SJSA1 (cell line): ENCODE measurements at places on chromosomes 2 and 18. TPM values are rescaled to one million over a fixed set of nuclear protein-coding genes. Genes with fewer than 3 reads are reported as not detected.
A peak's percentile ranks its signal among the peaks of the same experiment; 100 is the strongest.

Gene C2orf81
- total RNA-seq, result 0.34 and 1.3 TPM in 2 replicates

Gene CEP192
- 35.9 and 37.2 TPM in 2 replicates for total RNA-seq

Gene SLC19A3
- not detected in 2 replicates for total RNA-seq

Gene KCNG2
- not detected in 2 replicates for total RNA-seq

- no peaks in the 10 kb centered on the region for H3K36me3 ChIP-seq
- H3K27ac ChIP-seq, result no peak overlapping the region; the same call in 1 of the 2 replicates
- H3K4me1 ChIP-seq, result peaks cover 16% of the 10 kb centered on the region
- DNase-seq, result no peak
- no peaks in the 10 kb centered on the region for H3K27me3 ChIP-seq
Measured at GRCh38 chr2:105873281-105873680, 128.6 kb downstream of the NCK2 start.

DNA sequence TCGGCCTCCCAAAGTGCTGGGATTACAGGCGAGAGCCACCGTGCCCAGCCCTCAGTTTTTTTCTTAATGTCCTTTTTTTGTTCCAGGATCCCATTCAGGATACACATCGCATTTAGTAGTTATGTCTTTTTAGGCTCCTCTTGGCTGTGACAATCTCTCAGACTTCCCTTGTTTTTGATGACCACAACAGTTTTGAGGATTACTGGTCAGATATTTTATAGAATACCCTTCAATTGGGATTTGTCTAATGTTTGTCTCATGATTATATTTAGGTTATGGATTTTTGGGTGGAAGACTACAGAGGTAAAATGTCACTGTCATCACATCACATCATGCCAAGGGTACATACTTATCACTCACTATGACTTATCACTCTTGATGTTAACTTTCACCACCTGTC, 46.7 kb downstream of the SCN3A start:
- no peak for DNase-seq
- no peaks in the 10 kb centered on the region for H3K27me3 ChIP-seq
- H3K4me3 ChIP-seq, result no peak overlapping the region
- H3K27ac ChIP-seq, result no peak overlapping the region
- H3K36me3 ChIP-seq, result no peaks in the 10 kb centered on the region

DNA sequence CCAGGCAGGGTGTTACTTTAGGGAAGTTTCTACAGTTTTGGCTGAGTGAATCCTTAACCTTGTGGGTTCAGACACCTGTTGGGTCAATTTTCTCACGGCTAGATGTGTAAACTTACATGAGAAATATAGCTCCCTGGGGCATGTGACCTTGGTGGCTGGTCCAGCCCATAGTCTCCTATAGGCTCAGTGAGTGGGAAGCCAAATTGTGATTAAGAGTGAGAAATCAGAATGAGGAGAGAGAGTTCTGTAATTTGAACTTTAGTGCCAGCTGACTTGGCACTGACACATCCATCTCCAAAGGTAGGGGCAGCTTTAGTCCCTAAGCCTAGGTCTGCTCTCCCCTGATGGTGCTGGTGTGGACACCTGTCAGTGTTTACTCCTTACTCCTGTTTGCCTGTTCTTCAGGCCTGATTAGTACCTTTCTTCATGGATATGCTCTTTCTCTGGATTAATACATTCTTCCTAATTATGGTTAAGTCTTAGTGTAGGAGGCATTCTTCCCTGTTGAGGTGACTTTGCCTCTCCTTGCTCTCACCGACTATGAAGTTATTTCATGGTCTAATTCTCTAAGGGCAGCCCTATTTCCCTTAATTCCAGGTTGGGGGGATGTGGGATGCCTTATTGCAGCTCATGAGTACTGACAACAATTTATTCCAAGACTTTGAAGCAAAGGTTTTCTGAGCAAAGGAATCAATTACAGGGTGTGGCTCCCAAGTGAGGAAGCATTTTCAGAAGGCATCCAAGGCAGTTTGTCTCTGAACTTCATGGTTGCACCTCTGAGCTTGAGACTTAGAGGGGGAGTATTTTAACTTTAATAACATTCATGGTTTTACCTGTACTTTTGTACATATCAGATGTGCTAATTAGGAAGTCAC, 177.3 kb downstream of the DYSF start:
- DNase-seq, result no peak
- H3K4me3 ChIP-seq, result no peak overlapping the region
- no peaks in the 10 kb centered on the region for H3K36me3 ChIP-seq
- peak overlapping the region; percentile 30 for H3K27ac ChIP-seq

DNA sequence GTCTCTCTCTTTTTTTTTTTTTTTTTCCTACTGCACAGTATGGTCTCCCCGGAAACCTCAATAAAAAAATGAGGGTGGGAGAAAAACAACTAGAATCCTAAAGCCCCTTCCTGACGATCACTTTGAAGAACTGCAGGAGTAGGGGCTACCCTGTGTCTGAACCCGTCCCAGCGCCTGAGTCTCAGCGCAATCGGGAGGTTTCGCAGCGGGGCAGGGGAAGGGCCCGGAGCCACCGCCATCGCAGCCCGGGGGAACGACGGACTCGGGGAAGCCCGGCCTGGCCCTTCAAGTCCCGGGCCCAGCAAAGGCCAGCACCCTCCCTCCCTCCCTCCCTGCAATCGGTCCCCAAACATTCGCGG, 411 bp downstream of the NARS1 start:
- H3K4me1 ChIP-seq, result peaks cover 9% of the 10 kb centered on the region
- DNase-seq, result no peak
- H3K27ac ChIP-seq, result peak overlapping the region; percentile 71

DNA sequence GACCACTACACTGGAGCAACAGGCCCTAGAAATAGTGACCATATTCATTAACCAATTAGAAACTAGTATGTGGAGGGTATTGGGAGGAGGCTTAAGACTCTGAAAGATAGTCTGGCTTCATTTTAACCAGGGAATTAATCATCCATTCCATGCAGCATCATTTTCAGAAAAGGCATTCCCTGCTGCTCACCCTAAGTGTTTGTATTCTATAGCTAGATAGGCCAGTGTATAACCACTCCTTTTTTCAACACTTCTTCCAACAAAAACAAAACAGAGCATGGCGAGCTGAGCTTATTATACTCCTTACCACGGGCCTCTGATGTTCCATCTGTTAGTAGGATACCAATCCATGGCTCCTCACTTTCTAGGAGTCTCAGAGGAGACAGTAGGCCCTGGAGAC, 112.0 kb upstream of the PKDCC start:
- peaks cover 95% of the 10 kb centered on the region for H3K4me1 ChIP-seq
- H3K36me3 ChIP-seq, result no peaks in the 10 kb centered on the region
- no peaks in the 10 kb centered on the region for H3K27me3 ChIP-seq

DNA sequence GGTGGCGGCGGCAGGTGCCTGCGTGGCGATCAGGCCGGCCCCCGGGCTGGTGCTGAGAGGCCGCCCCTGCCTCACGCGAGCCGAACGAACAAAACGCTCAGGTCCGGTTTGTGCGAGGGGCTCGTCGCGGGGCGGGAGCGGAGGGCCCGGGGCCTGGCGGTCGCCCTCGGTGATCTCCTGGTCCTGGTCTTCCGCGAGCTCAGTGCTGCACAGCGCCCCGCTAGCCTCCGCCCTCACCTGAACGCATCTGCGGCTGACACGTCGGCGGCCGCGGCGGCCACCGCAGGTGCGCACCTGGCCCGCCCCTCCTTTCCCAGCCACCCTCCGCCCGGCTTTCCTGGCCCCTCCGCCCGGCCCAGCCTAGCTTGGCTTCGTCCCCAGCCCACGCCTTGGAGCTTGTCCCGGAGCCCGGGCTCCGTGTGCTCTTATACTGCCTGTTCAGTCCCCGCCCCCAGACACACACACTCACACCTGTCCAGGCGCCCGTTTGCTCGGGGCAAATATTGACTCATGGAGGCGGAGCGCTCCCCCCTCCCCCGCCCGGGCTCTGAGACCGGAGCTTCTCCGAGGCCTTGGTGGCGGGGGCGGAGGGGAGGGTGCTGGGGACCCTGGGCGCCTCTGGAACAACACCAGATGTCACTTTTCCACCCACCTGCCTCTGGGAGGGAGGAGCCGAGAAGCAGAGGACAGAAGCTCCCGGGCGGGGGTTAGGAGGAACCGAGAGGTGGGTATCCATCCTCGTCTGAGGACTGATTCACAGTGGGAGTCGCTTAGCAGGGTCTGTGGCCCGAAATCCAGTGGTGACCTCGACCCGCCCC, 8.6 kb upstream of the CRYBA2 start:
- DNase-seq, result no peak
- H3K27me3 ChIP-seq, result peaks cover 67% of the 10 kb centered on the region
- H3K36me3 ChIP-seq, result no peaks in the 10 kb centered on the region
- no peak overlapping the region for H3K4me3 ChIP-seq
- H3K4me1 ChIP-seq, result peaks cover 4% of the 10 kb centered on the region; the same call in 1 of the 2 replicates
- no peak overlapping the region for H3K27ac ChIP-seq

- no peak overlapping the region for H3K4me3 ChIP-seq
- no peaks in the 10 kb centered on the region for H3K27me3 ChIP-seq
- H3K4me1 ChIP-seq, result no peaks in the 10 kb centered on the region
- no peak overlapping the region for H3K27ac ChIP-seq
Measured at GRCh38 chr2:69062307-69062962, 49.5 kb downstream of the ANTXR1 start.

DNA sequence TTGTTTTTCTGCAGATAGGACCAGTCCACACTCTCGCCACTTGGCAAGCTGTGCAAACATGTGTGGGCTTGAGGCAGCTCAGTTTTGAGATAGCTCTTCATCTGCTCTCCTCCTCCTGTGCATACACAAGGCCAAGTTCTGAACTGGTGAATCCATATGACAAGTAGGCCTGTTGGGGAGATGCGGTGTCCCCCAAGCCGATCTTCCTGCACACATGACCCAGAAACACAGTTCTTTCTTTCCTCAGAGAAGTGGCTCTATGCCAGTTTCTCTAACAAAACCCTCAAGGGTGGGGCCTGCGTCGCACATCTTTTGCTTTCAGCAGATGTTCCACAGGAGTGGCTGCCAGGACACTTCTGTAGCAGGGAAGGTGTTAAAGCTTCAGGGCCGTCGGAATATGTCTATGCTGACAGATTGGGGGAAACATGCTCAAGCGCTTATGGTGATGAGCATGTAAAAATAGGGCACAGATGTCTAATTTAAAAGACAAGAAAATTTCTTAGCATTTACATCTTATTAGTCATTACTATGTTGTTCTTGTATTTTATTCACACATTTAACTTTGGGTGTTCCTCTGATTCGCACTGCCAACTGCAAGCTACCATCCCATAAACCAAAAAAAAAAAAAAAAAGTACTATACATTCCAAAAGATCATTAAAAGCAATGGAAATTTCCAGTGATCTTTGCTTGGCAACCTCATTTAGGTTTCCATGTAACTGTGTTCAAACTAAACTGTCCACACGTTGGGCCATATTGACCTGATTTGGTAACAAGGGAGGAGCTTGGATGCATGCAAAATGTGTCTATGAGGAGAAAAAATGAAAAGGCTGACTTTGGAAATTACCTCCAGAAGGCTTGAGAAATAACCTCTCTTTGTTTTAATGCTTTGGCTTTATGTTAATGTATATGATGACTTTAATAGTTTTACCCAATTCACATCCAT, 1055.5 kb upstream of the KLHL29 start:
- no peak overlapping the region for H3K4me3 ChIP-seq
- no peaks in the 10 kb centered on the region for H3K27me3 ChIP-seq
- no peak for DNase-seq
- no peaks in the 10 kb centered on the region for H3K4me1 ChIP-seq
- H3K27ac ChIP-seq, result no peak overlapping the region

DNA sequence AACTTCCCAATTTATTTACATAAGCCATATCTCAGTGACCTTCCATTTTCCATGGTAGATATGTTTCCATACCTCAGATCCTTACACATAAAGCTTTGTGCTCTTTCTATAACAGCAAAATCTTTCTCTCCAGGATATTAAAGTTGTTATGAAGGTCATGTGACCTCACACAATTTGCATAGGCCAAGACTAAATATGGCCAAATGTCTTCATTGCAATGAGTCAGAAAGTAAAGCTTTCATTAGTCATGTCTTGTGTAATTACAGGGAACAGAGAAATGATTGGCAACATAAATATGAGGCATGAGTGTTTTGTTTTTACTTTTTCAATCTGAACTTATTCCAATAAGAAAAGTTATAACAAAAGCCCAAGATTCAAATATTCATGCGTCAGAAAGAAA, 243.5 kb downstream of the ASXL3 start:
- DNase-seq, result no peak
- no peaks in the 10 kb centered on the region for H3K27me3 ChIP-seq
- H3K4me3 ChIP-seq, result no peak overlapping the region
- no peaks in the 10 kb centered on the region for H3K36me3 ChIP-seq
- H3K4me1 ChIP-seq, result no peaks in the 10 kb centered on the region

DNA sequence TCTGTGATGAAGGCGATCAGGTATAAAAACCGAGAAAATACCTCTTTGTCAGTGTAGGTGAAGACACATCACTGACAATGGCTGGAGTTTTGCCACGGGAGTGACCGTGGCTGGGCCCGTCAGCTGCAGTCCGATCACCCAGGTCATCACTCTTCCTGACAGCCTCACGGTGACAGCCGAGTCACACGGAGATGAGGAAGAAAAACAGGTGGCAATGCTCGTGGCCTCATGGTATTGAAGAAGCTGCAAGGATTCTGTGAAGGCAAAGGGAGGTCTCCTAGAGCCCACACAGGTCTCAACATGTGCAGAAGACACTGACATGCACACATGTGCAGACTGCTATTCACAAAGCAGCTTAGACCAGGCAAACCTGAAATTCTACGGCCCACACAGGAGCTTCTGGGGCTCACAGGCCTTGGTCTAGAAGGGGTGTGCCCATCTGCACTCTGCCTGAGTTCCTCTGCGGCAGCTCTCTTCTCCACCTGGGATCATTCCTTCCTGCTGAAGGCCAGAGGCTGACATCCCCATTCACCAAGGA, 7.4 kb downstream of the COPS9 start:
- H3K4me1 ChIP-seq, result no peaks in the 10 kb centered on the region
- DNase-seq, result no peak
- H3K36me3 ChIP-seq, result peaks cover 69% of the 10 kb centered on the region
- no peaks in the 10 kb centered on the region for H3K27me3 ChIP-seq

GRCh38 chr2:73964223-73964622, 20.5 kb upstream of the TET3 start:
- no peak overlapping the region for H3K4me3 ChIP-seq
- no peak overlapping the region for H3K27ac ChIP-seq
- H3K27me3 ChIP-seq, result no peaks in the 10 kb centered on the region
- H3K4me1 ChIP-seq, result no peaks in the 10 kb centered on the region
- H3K36me3 ChIP-seq, result peaks cover 10% of the 10 kb centered on the region
- no peak for DNase-seq

DNA sequence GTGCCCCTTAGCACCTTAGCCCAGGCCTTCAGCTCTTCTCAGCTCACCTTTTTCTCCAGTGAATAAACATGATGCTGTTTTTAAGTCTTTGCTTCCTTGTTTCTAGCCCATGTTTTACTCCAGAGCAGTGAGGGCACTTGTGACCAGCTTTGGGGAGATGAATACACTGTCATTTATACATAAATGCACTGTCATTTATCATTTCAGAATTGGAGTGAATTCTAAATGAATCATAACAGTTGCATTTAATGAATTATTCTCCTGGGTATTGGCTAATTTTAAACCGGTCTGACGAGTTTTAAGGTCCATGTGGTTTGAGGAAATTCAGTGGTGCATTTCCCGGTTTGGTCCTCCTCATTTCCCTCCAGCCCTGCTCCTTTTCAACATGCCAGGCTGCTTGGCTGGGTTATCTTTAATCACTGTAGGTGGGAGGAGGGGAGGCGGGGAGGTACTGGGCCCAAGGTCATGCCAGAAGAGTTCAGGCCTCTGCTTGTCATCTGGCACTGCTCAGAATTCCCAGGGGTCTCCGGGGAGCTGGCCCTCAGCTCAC, 23.9 kb downstream of the PRKCE start:
- H3K27me3 ChIP-seq, result no peaks in the 10 kb centered on the region
- DNase-seq, result no peak
- H3K36me3 ChIP-seq, result no peaks in the 10 kb centered on the region
- no peak overlapping the region for H3K27ac ChIP-seq
- H3K4me3 ChIP-seq, result no peak overlapping the region

- no peak for DNase-seq
- peaks cover 11% of the 10 kb centered on the region; the same call in 1 of the 2 replicates for H3K36me3 ChIP-seq
- no peaks in the 10 kb centered on the region for H3K27me3 ChIP-seq
- H3K4me1 ChIP-seq, result no peaks in the 10 kb centered on the region
- H3K27ac ChIP-seq, result no peak overlapping the region
Measured at GRCh38 chr18:22200611-22201225, 31.3 kb downstream of the GATA6 start.
